ENCODE measurements at places on chromosomes 7 and 10.

- DNase-seq = no peak
These were observed 93.1 kb downstream of the NRP1 start for GRCh38 chr10:33241351-33241750.

- DNase-seq = no peak
These were observed 125.5 kb downstream of the CLEC2L start for GRCh38 chr7:139648941-139649425.

DNA sequence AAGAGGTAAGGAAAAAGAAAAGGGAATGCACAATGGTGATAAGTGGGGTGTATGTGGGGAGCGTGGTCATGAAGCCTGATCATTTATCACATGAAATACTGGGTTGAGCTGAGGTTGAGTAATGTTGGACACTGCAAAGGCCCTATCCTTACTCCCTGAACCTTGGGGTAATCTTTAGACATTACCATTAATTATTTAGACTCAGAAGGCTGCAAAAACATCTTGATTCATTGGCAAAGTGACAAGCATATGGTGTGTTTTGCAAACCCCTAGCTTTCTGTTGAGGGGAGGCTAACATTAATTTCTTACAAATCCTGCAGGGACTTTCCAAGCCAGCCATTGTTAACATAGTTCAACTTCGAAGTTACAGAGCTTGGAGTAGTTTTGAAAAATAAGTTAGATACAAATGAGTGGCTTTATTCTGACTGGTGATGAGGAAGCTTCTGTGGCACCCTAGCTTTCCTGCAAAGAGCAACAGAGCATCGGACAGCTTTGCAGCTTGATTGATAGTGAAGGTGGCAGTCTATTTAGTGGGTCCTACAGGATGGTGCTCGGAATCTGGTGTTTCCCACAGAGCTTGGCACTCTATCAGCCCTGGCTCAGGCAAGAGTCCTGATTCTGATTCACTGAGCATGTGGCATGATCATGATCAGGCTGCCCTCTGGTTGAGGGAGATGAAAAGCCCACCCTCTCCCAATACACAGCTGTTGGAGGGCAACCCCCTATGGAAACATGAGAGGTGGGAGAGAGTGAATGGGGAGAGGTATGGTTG, 153.7 kb upstream of the NPVF start:
- no peak for DNase-seq

- DNase-seq = no peak
These were observed 2.2 kb upstream of the GRIFIN start for GRCh38 chr7:2478399-2478785.

GRCh38 chr10:11245510-11245909, 227.8 kb downstream of the CELF2 start:
- peak; percentile 43 for DNase-seq

DNA sequence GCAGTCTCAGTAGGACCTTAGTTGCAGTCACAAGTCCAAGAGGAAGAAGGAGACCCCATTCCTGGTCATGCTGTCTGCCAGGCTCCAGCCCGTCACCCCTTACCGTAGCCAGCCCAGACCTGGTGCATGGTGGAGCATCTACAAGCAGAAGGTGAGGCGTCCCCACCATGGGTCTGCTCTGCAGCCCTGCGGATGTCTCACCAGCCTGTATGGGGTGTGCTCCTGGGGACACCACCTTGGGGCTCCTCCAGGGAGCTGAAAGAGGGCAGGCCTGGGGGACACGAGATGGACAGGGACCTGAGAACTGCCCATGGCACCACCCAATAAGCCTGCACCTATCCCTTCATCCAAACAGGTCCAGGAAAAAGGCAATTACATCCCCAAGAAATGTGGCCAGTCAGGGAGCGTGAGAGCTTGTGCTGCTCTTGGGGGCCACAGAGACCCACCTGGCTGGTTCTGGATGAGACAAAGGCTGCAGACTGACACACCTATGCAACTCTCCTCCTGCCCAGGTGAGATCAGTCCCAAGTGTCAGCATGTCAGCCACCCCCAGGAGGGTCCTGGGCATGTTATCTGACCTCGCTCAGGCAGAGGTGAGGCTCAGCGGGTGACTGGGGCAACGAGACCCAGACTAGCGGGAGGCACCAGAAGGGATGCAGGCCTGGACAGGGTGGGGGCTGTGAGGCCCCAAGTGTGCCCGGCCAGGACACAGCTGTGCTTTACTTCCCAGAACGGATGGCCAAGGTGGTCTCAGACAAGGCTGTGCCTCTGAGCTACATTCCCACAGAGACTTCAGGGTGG, 84.5 kb upstream of the RET start:
- DNase-seq = no peak
